Left lung (tissue), 14 donors: ENCODE measurements at places on chromosomes 7 and 10. TPM values are rescaled to one million over a fixed set of nuclear protein-coding genes. Genes with fewer than 3 reads are reported as not detected.

GRCh38 chr10:30114881-30115625 lies 55.7 kb upstream of the JCAD start:
- no peak for DNase-seq

Gene AKR1E2
- total RNA-seq, result 12.6 TPM

Gene DPYSL4
- 3.1 TPM for total RNA-seq

- no peak for DNase-seq
Observed at GRCh38 chr10:71006506-71006905, 118.1 kb upstream of the PCBD1 start.

- no peak for DNase-seq
Observed at GRCh38 chr7:55107946-55108345, 89.1 kb downstream of the EGFR start.

Gene FHIP2A
- 29.4 TPM for total RNA-seq

DNA sequence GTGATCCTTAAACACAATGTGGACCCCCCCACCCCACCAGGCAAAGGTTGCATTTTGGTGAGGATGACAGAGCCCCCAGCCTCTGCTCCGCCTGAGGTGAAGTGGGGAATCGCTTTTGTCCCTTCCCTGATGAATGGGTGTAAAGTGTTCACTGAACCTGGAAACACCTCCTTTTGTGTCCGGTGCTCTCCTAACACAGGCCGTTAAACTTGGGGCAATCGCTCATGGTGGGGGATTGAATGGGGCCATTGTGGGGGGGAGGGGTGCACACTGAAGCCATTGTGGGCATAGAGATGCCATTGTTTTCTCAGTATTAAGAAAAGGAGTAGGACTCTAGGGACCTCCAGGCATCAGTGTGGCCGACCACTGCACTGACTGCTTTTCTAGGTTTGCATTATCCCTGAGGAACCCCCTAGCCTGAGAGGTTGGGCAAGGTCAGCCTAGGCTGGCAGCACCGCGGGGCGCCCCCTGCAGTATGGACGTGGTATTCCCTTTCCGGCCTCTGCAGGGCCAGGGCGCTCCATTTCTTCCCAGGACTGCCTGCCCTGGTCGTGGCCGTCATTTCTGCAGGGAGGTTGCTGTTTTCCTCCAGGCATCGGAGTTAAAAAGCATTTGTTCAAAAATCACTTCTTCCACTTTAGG lies 158.3 kb downstream of the TCF7L2 start:
- DNase-seq, result no peak

- no peak for DNase-seq
Observed at GRCh38 chr10:52752261-52752660, 20.3 kb downstream of the MBL2 start.

DNA sequence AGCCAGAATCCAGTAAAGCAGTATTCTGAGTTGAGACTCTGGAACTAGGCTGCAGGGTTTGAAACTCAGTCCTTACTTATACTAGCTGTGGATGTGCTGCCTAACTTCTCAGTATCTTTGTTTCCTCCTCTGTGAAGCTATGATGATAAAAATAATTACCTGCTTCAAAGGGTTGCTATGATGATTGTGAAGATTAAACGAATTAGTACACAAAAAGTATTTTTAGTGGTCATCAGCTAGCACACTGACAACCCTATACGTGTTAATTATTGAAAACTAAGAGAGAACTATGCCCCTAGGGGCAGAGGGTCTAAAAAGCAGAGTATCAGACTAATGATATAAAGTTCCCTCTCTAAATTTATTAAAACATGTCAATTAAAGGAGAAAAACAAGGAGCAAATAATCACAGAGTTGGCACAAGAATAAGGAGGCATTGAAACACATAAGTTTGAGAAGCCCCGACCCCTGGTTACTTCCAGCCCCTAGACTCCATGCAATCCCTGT lies 34.4 kb upstream of the ADD3 start:
- no peak for DNase-seq

- DNase-seq, result no peak
Observed at GRCh38 chr10:45374350-45375052, 485 bp downstream of the ALOX5 start.

DNA sequence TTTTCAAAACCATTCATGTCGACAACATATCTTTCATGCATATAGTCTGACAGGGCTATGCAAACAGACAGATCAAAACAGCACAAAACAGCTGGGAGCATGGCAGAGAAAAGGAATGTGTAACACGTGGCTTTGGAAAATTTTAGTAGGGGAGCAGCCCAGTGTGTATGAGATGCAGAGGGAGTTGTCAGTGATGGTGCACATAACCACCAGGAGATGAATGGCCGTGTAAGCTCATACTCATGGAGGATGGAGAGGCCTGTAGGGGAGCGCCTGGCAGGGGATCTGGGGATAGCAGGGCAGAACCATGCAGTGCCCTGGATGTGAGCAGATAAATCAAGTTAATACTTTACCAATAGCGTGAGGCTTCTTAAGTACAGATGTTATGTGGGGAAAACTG lies 45.7 kb downstream of the RHOBTB1 start:
- no peak for DNase-seq

DNA sequence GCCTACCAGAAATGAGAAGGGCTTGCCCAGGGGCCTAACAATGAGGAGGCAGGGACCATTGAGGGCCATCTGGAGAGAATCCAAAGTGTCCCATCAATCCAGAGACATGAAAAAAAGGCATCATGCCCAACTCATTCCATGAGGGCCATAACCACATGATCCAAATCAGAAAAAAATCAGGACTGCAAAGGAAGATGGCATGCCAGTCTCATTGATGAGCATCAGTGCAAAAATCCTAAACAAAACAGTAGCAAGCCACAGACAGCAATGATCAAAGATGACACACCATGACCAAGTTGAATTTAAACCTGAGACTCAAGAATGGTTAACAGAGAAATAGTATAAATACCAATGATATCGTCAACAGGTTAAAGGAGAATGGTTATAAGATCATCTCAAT lies 7.0 kb upstream of the CYP3A4 start:
- DNase-seq, result no peak

Gene OR2A12
- not detected for total RNA-seq

DNA sequence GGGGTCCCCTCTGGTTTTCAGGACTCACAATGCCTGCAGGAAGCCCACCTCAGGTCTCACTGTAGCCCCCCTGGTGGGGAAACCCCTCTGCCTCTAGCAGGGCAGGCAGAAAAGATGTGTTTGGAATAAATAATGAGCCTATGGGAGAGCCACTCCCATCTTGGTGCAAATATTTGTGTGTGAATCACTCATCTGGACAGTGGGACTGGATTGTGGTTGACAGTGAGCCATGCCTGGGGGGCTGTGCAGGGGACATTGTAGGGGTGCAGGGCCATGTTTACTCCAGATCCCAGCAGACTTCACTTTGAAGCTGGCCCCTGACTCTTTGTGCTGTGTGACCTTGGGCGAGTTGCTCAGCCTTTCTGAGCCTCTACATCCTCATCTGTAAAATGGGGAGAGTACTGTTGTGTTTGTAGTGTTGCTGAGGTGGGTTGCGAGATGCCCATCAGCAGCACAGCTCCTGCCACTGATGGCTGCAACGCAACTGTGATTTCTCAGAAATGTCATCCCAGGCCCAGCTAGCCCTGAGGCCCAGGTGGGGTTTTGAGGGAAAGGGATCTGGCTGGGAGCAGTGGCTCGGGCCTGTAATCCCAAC lies 20.7 kb downstream of the GTF2IRD1 start:
- DNase-seq, result no peak

Gene MALRD1
- 8.1 TPM for total RNA-seq

Gene ZSCAN21
- total RNA-seq, result 6.5 TPM

DNA sequence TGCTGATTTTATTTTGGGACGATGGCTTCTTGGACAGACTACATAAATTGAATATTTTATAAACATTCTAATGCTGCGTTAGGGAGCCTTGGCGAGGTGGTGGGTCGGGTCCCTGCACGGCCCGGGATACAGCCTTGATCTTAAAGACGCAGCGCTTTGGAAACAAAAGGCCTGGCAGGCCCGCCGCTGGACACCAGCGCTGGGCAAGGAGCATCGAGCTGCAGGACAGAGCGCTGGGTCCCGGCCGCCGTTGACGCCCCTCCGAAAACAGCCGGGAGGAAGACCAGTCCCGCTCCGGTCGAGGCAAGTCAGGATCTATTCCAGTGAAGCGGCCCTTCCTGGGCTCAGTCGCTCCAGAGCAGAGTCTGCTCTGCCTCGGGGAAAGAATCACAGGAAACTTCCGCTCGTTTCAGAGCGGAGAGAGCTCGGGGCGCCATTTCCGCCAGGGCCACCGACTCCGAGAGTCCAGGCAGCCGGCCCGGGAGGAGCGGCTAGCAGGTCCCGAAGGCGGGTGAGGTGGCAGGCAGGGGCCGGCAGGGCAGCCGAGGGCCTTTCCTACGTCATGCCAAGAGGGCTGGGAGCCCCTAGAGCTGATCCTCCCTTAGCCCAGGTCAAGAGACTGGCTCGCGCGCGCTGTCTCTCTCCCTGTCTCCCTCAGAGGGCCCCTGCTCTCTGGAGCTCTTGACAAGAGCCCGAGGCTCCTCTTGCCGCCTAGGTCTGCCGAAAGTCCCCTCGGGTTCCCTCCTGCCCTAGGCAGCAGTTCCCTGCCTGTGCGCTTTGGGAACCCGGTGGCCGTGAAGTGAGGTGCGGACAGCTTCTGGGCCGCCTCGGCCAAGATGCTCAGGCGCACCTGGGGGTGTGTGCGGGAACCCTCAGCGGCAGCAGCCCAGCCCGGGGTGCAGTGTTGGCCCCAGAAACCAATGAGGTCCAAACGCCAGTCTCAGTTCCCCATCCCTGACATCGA lies 1.4 kb upstream of the DRGX start:
- DNase-seq, result no peak

GRCh38 chr7:102268635-102269034 lies 18.0 kb upstream of the SH2B2 start:
- DNase-seq, result no peak

DNA sequence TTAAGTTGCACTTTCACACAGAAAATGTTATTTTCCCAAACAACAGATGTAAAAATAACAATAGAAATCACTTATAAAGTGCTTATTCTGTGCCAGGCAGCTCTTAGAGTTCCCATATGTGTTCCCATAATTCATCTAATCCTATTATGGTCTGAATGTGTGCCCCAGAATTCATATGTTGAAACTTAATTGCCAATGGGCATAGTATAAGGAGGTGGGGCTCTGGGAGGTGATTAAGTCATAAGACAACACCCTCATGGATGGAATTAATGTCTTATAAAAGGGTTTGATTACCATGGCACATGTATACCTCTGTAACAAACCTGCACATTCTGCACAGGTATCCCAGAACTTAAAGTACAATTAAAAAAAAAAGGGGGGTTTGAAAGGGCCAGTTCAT lies 92.7 kb downstream of the FZD1 start:
- no peak for DNase-seq

Gene FRAT2
- total RNA-seq, result 12.8 TPM

Gene SPDYE1
- not detected for total RNA-seq

DNA sequence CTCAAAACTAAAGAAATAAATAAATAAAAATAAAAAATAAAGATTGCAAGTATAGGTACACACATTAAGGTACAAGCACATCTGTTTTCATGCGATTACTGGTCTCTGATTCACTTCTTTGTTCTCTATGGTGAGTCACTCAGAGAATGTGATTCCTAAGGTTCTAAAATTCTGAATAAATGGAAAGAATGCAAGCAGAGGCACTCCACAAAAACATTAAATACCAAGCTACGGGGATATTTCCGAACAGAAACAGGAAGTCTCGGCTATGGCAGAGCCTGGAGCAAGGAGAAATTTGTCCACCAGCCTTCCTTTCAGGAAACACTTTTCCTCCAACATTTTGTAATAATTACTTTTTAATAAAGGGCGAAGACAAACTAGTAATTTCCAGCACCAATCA lies 1.4 kb downstream of the VOPP1 start:
- no peak for DNase-seq

DNA sequence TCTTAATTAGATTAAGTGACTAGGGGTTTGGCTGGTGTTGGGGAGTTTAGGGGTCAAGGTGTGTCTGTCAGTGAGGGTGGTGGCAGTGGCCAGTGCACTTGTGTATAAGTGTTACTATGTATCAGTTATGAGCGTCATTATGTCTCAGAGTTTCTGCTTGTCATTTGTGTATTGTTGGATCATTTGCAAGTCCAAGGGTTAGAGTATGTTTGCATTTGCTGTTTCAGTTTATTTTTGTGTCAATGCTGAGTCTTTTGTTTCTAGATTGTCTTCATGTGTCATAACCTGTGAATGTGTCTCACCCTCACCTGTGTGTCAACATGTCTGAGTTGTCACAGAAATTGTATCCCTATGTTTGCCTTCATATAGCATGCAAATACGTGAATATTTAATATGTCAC lies 97.5 kb upstream of the PAX2 start:
- DNase-seq, result no peak

DNA sequence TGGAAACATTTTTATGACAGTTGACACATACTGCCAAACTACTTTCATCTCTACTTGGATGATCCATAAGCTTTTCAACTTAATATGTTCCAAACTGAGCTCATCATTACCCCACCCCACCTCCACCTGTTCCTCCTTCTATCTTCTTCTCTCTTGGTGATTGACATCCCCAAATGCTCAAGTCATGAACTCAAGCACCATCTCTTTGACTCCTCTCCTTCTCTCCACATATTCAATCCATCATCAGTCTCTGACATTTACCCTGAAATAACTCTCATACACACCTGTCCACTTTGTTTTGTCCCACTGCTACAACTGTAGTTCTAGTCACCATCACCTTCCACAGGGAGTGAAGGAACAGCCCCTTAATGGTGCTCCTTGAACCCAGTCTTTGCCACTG lies 43.3 kb downstream of the SGCE start:
- DNase-seq, result no peak

Gene MYH16
- total RNA-seq, result not detected

GRCh38 chr10:131316321-131317075 lies 5.0 kb upstream of the TCERG1L start:
- DNase-seq, result no peak

- no peak for DNase-seq
Observed at GRCh38 chr10:48965460-48965859, 25.8 kb upstream of the LRRC18 start.

GRCh38 chr10:16653224-16653623 lies 131.5 kb upstream of the C1QL3 start:
- no peak for DNase-seq

Gene EN2
- total RNA-seq, result not detected

DNA sequence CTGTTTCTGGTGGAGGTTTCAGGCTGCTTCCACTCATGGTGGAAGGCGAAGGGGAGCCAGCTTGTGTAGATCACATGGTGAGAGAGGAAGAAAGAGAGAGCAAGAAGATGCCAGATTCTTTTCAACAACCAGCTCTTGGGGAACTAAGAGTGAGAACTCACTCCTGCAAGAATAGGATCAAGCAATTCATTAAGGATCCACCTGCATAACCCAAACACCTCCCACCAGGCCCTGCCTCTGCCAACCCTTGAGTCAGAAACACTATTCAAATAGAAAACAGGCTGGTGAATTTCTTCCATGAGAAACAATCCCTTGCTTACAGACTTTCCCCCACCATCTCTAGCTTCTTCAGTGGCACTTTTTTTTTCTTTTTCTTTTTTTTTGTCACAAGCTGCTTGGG lies 317.2 kb downstream of the GPR158 start:
- DNase-seq, result no peak

GRCh38 chr10:4947635-4948596 lies 15.3 kb upstream of the AKR1C1 start:
- no peak for DNase-seq
